Right ventricle myocardium inferior (tissue), 1 donor: ENCODE measurements at places on chromosomes 2 and 18.

- no peak for DNase-seq
Observed at GRCh38 chr18:9739516-9739915, 31.4 kb downstream of the RAB31 start.

GRCh38 chr2:119873350-119874315, 113.9 kb downstream of the PTPN4 start:
- no peak for DNase-seq

DNA sequence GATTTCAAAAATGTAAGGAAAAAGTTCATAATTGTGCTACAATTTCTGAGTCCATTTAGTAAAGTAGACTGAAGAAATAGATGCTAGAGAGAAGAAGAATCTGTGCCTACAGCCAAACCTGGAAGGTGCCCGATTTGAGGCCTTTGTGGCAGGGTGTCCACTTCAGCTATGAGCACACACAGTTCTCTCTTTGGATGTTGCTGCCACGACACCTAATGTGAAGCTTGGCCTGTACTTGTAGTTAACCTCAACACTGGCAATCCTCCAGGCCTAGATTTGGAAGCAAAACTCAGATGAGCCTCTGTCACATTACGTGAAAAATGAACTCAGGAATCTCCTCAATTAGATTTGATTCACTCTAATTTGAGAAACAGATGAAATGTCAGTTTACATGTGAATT, 90.1 kb upstream of the LRP1B start:
- no peak for DNase-seq

DNA sequence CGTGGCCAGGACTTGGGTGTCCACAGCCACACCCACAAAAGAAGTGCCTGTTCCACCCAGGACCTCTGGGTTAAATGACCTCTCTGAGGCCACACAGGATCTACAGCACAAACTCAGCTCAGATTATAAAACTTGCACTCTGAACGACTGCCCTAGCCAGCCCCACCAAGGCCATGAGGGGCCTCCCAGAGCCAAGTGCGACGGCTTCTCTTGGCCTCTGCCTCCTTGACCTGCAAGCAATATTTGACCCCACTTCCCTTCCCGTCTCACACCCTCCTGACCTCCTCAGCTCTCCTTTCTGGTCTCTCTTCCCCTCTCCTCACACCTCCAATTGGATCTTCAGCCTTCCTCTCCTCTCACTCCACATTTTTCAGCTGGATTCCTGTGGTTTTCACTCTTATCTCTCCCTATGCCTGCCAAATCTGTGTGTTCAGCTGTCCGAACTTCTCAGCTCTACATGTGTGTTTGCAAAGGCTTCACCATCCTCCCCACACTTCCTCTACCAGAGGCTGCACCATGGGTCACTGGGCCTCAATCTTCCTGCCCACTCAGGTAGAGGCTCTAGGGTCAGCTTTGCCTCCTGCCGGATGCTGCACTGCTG, 25.3 kb upstream of the STEAP3 start:
- no peak for DNase-seq

DNA sequence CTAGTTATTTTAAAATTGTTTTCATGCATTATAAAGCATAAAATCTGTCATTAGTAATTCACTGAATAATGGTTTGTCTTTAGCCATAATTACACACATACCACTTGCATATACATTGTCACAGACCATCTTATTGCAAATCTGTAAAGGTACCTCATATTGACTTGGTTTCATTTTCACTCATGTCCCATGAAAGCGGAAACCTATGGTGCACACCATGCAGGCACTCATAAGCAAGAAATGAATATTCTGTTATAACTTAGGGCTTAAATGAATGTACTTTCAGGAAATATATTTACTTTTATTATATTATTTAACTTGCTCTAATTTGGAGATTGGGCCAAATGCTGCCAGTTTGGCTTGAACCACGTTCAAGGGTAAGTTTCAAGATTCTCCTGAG, 29.2 kb upstream of the STK17B start:
- DNase-seq: no peak

DNA sequence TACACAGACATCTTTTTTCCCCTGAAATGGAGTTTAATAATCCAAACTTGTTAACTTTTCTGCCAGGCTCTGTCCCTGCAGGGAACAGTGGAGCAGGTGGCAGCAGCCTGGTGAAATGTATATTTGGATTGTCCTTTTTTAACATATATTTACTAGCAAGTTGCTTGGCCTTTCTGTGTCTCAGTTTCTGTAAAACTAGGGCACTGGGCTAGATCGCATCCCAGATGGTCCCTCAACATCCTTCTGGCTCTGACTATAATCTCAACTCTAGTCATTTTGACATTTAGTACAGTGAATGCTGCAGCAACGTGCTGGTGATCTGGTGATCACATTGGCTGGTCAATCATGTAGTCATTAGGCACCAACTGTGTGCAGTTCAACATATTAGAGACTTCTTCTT, 80.4 kb downstream of the LBH start:
- DNase-seq: no peak

DNA sequence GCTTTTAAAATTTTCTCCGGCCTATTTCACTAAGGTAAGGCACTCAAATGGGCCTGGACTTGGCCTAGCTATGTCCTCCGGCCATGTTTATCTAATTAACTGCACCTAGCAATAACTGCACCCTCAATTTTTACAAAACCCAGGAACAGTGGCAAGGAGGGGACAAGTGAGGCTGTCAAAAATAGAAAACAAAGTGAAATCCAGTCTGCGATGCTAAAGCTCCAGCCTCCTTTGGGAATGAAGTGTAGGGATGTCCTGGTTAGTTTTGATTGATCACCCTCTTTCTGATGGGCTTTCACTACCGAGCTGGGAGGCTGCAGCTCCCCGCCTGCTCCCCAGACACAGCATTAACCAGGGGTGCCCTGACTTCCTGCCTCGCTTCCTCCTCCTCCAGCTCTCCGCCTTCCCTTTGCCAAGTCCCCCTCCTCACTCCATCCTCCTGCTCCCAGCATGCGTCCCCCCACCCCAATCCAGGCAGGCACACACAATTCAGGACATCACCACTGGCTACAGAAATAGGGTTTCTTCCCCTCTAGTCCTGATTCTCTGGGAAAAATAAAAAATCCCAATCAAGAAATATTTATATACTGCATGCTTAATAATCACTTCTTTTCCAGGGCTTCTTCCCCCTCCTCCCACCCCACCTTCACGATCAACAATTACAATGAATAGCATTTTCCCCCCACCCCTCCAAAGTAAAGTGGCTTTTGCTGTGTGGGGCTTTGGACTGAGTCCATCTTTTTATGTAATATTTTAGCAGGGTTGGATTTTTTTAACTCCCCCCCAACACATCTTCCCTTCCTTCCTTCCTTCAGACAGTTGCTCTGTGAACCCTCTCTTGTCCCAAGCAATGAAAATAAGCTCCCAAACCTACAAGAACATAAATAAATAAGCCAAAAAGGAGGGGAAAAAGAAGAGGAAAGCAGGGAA, 3.3 kb upstream of the POU3F3 start:
- no peak for DNase-seq

GRCh38 chr2:168211664-168212163, 35.7 kb downstream of the STK39 start:
- no peak for DNase-seq

- DNase-seq: no peak
Observed at GRCh38 chr18:61286867-61287266, 46.4 kb upstream of the CDH20 start.

- DNase-seq: peak; percentile 53
Observed at GRCh38 chr2:1661891-1662605, 82.3 kb downstream of the PXDN start.

GRCh38 chr2:114507744-114508143, 65.3 kb downstream of the DPP10 start:
- DNase-seq: no peak

DNA sequence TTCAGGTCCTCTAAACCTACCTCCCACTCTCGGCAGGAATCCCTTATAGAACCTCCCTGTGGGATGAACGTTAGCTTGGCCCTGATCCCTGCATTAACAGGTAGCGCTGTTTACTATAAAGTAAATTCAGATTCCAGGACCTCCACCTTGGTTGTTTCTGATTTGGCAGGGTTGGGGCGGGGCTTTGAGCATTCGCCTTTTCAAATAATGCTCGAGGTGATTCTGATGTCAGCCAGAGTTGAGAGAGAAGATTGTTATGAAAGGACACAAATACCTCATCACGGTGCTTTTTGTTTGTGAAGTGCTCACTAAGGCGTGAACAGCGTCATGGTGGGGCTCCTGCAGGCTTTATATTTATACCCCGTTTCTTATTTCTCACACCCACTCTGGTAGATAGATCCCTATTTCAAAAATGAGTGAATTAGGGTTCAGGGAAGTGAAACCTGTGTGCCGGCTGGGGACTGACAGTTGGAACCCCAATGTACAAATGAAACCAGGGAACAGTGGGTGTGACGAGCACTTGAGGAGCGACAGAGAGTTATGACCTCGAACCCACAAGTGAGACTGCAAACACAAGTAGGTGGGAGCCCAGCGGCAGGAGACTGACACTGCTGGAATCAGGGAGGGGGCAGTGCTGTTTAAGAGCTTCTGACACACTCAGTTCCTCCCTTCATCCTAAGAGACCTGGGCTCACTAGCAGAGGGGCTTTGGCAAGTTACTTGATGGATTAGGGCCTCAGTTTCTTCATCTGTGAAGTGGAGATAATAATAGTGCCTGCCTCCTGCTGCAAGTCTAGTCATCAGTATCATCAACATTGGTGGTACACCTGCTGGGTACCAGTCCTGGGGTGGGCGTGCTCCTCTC, 14.2 kb upstream of the CXCR4 start:
- no peak for DNase-seq

DNA sequence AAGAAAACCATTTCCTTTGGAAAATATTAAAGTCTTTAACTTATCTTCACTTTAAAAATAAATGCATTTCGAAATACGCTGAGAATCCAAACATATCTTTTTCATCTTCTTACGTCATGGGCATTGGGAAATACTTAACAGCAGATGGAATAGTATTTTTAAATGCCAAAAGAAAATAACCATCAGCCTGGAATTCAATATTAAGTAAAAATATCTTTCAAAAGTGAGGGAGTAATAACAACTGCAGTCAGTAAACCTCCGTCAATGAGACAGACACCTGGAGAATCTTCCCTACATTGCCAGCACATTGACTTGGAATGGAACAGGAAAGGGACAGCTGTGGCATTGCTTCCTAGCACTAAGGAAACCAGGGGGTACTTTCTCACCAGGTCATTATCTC, 290.4 kb upstream of the TNP1 start:
- DNase-seq: no peak

GRCh38 chr18:59273759-59274532, 692 bp upstream of the RAX start:
- DNase-seq: no peak

- DNase-seq: no peak
Observed at GRCh38 chr18:3400567-3401296, 49.2 kb upstream of the TGIF1 start.

DNA sequence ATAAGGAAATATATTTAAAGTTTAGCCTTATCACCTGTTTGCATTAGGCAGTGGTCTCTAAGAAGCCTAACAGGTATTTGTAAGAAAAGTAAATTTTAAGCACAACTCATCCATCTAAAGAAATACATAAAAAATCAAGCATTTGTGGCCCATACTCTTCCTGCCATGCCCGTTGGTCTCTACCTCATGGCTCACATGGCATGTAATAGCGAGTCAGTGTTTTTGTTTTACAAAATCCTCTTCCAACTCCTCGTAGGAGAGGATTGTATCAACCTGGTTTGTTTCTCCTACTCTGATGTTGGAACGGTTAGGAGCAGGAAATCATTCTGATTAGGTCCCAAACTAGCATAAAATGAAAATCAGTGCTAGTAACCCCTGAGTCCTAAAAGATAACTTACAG, 91.8 kb downstream of the FMNL2 start:
- no peak for DNase-seq

DNA sequence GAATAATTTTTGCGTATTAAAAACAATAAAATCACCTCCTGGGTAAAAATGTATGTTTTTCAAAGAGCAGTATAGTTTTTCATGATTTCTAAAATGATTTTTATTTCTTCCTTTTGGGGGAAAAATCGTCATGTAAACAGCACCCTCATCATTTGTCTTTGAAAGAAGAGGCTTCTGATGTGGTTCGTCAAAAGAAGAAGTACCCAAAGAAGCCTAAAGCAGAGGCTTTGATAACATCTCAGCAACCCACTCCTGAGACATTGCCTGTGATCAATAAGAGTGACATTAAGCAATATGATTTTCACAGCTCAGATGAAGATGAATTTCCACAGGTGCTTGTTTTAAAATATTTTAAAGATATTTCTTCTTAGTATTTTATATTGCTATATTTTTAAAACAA, 110.2 kb upstream of the KIF5C start:
- DNase-seq: no peak

- DNase-seq: no peak
Observed at GRCh38 chr2:108288534-108289106, at the start of gene SULT1C2. TSS of gene SULT1C2 (plus strand) at chr2:108288895. CDS start at chr2:108293668, 4,773 bp downstream.

DNA sequence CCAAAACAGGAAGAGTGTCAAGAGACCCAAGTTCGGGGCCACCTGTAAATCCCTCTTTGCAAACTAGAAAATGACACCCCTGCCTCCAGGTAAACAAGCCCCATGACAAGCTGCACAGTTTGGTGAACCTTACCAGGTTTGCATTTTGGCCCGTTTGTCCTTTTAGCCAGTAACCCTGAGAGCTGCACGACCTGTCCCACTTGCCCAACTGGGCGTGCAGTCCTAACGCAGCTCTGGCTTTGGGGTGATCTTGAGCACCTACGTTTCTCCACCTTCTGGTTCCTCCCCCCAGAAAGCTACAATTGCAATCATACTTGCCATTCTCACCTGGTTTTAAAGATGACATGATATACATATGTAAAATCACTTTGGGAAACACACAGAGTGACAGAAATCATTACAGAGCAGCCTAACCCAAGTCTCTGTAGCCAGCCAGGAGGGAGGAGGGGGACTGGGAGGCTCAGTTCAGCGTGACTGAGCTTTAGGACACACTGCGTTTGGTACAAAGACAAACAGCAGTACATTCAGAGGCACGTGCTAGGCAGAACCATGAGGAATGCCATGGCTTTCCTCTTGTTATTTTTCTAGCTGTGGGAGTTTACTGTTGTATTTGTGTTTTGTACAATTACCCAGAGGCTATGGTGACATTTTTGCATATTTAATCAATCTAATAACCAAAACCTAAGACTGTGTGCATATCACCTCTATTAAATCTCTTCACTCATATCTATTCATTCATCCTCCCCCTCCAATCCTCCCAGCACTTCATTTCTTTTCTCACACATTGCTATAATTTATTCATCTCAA, 304.0 kb downstream of the IRS1 start:
- no peak for DNase-seq

DNA sequence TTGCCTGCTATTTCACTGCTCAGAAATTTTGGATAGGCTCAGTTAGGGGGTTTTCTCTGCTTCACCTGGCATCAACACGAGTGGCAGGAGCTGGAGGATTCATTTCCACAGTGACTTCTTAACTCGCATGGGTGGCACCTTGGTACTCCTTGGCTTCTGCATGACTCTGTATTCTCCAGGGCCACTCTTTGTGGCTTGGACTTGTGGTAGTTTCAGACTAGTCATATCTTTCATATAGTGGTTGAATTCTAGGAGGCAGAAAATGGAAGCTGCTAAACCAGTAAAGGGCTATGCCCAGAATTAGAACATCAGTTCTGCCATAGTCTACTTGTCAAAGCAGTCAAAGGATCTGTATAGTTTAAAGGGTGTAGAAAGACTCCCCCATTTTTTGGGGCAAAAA, 6.8 kb downstream of the MAIP1 start:
- DNase-seq: no peak
